Cortex of kidney (tissue), 1 donor: ENCODE measurements at places on chromosomes 6 and 20.

DNA sequence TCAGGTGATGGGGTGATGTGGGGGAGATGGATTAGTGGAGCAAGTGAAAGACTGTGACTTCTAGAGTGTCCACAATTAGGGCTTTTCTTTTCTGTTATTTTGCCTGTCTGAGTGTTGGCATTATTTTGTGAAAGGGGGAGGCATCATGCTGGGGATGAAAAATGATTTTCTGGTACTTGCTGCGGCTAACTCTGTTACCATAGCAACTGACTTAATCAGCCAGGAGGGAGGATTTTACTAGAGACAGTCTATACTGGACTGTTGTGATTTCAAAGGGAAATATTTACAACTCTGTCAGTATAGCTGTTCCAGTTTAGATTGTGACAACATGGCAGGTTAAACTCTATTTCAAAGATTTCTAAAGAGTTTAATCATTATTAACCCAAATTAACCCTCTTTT, 30.4 kb upstream of the MRAP2 start:
- no peak for DNase-seq

GRCh38 chr6:82555801-82556200, 192.2 kb downstream of the TPBG start:
- DNase-seq, result no peak

DNA sequence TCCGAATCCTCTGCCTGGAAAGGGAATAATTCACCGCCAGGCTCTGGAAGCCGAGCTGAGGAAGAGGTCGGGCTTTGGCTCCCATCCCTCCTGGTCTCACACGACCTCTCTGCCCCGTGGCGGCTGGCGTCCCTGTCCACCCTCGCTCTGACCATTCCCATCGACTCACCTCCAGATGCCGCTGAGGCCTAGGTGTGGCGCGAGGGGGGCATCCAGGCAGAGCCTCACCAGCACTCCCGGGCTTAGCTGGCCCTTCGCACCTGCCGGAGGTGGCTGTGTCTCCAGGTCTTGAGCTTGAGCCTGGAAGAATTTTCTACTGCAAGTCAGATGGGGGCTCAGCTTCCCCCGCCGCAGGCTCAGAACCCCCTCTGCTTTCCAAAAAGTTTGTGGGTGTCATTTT, 28.5 kb upstream of the SMOC2 start:
- no peak for DNase-seq

DNA sequence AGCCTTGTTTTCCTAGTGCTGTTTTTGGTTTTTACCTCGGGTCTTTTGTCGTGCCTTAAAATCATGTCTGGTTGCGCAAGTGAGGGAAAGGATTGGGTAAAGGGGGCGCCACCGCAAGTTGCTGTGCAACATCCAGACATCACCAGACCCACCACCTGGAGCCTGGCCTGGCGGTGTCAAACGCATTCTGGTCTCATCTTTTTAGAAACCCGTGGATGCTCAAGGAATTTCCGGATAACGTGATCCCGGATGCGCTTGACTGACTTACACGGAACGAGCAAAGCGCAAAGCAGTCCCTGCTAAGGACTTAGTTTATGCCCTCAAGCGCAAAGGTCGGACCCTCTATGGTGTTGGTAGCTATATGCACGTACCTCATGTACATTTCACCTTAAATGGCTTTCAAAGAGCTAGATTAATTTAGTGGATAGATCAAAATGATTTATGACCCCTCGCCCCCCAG, 105.2 kb downstream of the OR2B2 start:
- DNase-seq, result no peak

DNA sequence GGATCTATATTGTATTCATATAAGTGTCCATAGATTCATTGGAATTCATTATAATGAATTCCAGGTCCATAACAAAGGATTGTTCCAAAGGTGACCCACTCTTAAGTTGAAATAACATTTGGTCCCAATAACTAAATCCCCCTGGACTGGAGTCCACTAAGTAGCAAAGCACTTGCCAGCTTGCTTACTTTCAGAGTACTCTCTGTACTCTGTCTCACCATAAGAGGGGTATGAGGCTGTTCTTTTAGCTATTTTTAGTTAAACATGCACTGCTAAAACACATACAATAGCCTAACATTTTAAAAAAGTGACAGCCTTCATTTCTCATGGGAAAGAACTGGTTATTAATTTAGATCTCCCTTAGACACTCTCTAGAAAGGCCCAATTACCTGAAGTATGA, 16.7 kb upstream of the ARHGAP18 start:
- DNase-seq, result no peak

- DNase-seq, result no peak
Measured at GRCh38 chr20:34546751-34547181, 11.8 kb upstream of the MAP1LC3A start.
